ENCODE measurements at places on chromosomes 6 and 20.

DNA sequence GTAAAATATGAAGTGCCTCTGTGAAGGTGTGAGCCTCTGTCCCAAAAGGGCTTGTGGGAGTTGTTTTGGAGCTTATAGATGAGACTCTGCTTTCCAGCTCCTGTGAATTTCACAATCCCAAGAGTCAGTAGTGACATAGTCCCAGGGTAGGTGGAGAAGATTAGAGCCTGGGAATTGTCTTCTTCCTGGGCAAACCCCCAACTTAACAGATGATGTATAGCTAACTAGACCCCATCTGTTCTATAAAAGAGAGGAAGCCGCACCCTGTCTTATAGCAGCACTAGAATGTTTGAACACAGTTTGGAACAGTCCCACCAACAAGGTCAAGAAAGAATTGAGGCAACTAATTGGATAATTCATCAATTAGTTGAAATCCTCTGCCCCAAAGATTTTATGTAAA lies 294.7 kb downstream of the ZNF217 start:
- DNase-seq, result no peak

- no peak for DNase-seq
Measured at GRCh38 chr6:159535656-159536350, 157.2 kb downstream of the SOD2 start.

- no peak for DNase-seq
Measured at GRCh38 chr6:158044525-158044888, 62.8 kb downstream of the SYNJ2 start.

DNA sequence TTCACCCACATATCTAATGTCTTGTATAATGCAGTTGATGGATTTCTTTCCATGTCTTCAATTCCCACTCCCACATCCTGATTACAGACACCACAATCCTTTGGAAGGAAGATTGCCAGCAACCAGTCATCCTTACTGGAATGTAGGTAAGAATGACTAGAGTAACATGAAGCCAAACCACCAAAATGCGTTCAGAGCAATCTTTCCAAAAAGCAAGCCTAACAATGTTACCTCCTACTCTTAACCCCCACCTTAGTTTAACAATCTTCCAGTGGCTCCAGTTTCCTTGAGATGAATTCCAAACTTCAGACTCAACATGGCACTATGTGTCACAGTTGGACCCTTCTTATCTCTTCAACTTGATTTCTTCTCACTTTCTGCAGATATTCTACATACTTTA lies 685.6 kb downstream of the DOK5 start:
- no peak for DNase-seq

DNA sequence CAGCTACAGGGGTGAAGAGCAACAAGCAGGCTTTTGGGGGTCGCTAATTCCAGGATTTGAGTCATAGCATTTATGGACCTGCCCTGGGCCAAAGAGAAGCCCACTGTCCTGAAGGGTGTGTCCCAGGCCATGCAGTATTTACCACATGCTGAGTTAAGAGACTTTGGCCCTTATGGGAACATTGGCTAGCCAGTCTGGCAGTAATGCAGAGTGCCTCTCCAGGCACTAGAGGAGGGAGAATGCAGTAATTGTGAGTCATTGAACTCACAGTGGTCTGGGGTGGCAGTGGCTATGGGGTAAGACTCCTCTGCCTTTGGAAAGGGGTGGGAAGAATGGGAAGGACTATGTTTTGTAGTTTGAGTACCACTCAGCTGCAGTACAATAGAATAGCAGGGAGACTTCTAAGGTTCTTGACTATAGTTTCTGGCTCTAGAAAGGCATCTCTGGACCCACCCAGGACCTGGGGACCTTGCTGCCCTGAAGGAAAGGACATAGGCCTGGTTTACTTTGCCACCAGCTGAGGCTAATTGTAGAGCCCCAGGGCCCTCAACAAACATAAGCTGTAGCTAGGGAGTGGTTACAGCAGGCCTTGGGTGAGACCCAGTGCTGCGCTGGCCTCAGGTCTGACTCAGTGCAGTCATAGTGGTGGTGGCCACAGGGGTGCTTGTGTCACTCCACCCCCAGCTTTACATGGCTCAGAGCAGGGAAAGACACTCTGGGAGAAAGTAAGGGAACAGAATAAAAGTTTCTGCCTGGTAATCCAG lies 520.9 kb downstream of the HTR1B start:
- no peak for DNase-seq

- peak; percentile 72 for DNase-seq
Measured at GRCh38 chr6:143536866-143537691, 25.6 kb upstream of the FUCA2 start.

GRCh38 chr6:33248643-33248931 lies 23.1 kb downstream of the VPS52 start:
- DNase-seq, result no peak
